ENCODE measurements at places on chromosomes 3 and 15.

GRCh38 chr3:81920816-81921215 is 159.4 kb upstream of the GBE1 start:
- DNase-seq: no peak

- DNase-seq: peak; percentile 79
Measured at GRCh38 chr3:191094057-191094845, 104.8 kb upstream of the OSTN start.

GRCh38 chr3:142705198-142705597 is 18.6 kb upstream of the TRPC1 start:
- no peak for DNase-seq

DNA sequence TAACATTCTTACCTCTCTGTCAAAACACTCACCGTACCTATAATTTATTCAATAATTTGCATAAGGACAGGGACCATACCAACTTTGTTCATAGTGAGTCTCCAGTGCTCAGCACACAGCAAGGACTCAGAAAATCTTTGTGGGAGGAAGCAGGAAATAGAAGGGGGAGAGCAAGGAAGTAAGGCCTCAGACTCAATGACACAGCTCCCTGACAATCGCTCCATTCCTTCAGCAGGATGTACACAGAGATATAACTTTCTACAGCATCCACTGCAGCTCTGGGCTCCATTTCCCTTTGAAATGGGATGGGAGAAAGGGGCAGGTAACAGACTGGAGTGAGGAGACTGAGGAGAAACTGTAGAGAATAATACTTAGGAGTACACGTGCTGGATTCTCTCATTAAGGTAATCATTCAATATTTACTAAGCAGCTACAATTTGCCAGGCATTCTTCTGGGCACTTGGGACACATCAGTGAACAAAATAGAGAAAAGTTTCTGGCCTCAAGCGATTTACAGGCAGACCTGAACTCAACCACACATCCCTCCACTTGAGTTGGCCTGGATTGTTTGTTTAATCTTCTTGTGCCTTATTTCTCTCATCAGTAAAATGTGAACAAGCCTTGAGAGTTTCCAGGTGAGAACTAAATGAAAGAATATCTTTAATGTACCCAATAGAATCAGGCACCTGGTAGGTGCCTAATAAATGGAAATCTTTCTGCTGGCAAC is 330.3 kb upstream of the THBS1 start:
- peak; percentile 22 for DNase-seq

Measured in ELR (cell line).